C1 segment of cervical spinal cord (tissue), 14 donors: ENCODE measurements at places on chromosomes 12 and 14.
A peak's percentile ranks its signal among the peaks of the same experiment; 100 is the strongest.

GRCh38 chr14:56817396-56817921, 7.2 kb upstream of the OTX2 start:
- DNase-seq, result no peak

- no peak for DNase-seq
Measured at GRCh38 chr14:41285186-41285748, 321.4 kb upstream of the LRFN5 start.

DNA sequence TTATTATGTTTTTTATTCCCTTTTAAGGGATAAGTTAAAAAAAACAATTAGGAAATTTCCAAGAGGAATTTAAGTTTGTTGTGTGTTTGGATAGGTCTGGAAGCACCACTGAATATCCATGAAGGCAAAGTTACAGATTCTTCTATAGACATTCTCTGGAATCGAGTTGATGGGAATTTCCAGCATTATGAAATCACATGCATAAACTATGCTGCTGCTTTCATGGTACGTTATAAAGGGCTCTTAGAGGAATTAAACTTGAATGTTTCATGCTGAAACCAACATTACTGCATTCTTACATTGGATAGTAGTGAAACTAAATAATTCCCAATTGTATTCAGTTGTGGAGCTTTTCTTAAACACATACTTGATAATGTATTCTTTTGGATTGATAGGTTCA, 21.5 kb upstream of the PTPRQ start:
- no peak for DNase-seq

DNA sequence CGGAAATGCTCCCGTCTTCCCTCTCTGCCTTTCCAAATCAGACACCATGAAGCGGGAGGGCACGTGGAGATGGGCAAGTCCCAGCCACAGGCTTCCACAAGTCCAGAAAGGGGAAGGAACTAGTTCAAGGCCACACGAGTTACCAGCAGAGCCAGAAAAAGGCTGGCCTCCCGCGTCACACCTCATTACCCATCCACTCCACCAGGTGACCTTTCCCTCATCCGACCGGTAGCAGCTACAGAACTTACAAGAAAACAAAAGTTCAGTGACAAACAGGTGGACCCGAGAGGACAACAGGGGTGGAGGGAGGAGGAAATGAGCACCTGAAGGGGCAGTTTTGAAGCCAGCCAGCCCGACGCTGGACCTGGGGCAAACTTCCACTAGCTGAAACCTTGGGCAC, 46.9 kb downstream of the CHGA start:
- no peak for DNase-seq

DNA sequence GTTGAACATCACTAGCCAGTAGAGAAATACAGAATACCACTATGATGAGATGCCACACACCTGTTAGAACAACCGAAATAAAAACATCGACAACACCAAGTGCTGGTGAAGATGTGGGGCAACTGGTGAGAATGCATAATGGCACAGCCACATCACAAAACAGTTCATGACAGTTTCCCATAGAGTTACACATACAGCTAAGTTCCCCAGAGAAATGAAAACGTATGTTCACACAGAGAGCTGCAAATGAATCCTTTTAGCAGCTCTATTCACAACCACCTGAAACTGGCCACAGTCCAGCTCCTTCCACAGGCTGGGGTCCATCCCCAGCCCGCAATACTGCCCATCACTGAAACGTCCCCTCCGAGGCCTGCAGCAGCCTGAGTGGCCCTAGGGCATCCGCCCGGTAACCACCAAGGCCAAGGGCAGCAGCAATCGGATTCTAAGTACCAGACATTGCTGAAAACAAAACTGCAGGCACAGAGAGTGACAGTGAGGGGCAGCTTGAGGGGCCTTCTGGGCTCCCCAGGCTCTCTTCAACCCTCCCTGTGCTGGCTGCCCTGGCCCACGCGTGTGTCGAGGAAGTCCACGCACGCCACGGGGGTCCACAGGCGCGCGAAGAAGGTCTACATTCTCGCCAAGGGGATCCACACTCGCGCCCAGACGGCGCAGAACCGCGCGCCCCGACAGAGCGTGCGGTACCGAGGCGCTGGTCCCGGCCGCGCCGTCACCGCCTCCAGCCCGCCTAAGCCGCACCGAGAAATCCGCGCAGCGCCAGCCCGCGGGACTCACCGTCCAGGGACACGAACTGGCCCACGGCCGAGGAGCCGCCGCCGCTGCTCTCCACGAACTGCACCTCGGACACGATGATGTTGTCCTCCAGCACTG, 903 bp downstream of the BRF1 start:
- DNase-seq, result no peak

- no peak for DNase-seq
Measured at GRCh38 chr14:30996892-30997659, 28.4 kb upstream of the AP4S1 start.

- no peak for DNase-seq
Measured at GRCh38 chr14:36217732-36218131, 41.2 kb upstream of the PTCSC3 start.

DNA sequence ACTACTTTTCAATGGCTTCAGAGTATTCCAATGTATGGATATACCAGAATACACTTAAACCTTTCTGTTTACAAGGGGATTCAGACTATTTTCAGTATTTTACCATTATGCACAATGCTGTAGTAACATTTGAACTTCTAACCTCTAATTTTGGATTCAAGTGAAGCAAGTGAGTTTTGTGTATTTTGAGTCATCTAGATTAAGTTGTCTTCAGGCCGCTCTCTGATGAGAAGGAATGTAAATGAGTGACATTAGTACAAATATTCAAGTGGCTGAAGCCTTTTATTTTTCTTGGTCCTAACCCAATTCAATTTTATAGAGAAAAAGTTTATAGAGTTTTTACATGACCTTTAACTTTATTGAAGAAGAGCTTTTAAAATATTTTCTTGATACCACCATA, 125.6 kb downstream of the PDE3A start:
- no peak for DNase-seq

DNA sequence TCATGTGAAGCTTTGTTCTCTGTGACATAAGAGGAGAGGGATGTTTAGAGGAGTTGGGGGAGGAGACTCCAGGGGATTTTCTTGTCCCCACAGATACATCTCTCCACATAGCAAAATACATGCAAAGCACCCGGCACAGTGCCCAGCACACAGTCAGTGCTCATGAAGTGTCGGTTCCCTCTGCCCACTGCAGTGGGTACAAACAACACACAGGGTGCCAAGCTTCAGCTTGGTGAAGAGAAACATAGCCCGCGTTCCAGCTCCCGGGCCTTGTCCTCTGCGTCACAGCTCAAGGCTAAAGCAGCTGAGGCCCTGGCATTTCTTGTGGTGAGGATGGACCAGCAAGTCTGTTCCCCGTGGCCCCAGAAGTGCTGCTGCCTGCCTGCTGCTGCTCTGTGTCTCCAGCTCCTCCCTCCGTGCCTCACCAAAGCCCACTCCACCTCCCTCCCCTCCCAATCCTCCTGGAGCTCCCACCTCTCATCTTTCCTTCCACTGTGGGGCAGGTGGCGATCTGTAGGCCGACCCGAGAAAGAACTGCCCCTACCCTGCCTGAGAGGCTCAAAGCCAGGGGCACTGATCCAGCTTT, 57.0 kb upstream of the FKBP4 start:
- no peak for DNase-seq

GRCh38 chr14:69191340-69192111, at the start of gene EXD2:
Gene EXD2, plus strand, starts transcription at chr14:69191498. Its CDS starts 17,973 bp downstream, at chr14:69209471.
- peak; percentile 76 for DNase-seq

DNA sequence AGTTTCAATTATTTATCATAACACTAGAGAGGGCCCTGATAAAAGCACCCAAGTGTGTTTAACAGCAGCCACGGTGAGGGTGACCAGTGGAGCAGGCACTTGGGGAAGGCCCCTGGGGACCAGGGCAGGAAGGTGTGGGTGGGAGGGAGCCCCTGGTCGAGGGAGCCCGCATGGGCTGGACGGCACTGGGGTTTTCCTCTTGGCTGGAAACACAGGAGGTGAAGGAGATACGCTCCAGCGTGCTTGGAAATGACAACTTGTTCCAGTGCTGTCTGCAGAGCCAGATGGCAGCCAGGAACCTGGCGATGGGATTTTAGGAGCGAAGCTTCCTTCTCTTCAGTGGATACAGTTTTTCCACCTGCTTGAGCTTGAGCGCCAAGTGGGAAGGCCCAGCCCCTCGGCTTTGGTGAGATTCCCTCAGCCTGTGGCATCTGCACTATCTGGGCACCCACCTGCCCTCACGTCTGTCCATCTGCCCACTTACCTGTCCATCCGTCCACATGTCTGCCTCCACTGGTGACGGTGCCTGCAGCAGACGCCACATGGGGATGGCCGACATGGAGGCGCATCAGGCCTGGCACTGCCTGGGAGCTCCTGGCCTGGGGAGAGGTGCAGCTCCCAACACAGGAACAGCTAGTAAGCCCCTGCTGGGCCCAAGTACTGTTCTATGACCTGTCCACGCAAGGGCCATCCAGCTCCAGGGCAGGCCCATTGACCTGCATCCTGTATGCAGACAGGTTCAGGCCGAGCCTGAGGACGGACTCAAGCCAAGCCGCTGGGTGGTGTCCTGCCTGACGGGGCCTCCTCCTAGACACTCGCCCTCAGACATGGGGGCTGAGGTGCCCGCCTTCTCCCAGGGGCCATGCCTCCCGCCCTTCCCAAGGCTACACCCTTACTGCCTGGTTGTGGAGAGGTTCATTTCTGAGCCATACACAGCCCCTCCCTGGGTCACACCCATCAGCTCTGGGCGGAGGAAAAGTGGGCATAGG, 192.2 kb upstream of the C14orf180 start:
- DNase-seq, result no peak

GRCh38 chr12:48010366-48010970, 6.2 kb upstream of the COL2A1 start:
- DNase-seq, result no peak

- DNase-seq, result no peak
Measured at GRCh38 chr12:129401572-129401971, 502.3 kb downstream of the TMEM132D start.

- peak; percentile 66 for DNase-seq
Measured at GRCh38 chr14:104677512-104678332, 11.7 kb upstream of the INF2 start.

DNA sequence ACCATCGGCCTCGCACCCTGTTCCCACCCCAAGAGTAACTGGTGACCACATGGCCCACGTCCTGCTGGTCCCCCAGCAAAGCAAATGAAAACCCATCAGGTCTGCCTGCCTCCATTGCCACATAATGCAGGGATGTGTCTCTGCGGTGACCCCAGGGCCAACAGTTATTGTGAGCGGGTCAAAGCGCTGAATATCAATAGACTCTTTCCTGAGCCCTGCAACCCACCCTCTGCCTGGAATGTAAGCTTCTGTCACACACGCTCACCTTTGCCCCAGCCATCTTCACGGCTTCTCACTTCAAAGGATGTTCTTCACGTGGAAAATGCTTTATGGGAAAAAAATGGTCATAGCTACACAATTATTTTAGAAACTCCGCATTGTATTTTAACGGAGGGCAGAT, 63.9 kb downstream of the FZD10 start:
- DNase-seq, result no peak

GRCh38 chr14:78758333-78758732, 588.2 kb downstream of the NRXN3 start:
- DNase-seq, result peak; percentile 15

- no peak for DNase-seq
Measured at GRCh38 chr14:56422703-56423213, 156.8 kb upstream of the TMEM260 start.

GRCh38 chr14:59429790-59430189, 35.4 kb downstream of the GPR135 start:
- DNase-seq, result no peak

GRCh38 chr12:63302269-63302940, 151.4 kb upstream of the AVPR1A start:
- DNase-seq, result no peak

GRCh38 chr12:131979606-131980005, 29.9 kb downstream of the EP400 start:
- DNase-seq, result no peak

DNA sequence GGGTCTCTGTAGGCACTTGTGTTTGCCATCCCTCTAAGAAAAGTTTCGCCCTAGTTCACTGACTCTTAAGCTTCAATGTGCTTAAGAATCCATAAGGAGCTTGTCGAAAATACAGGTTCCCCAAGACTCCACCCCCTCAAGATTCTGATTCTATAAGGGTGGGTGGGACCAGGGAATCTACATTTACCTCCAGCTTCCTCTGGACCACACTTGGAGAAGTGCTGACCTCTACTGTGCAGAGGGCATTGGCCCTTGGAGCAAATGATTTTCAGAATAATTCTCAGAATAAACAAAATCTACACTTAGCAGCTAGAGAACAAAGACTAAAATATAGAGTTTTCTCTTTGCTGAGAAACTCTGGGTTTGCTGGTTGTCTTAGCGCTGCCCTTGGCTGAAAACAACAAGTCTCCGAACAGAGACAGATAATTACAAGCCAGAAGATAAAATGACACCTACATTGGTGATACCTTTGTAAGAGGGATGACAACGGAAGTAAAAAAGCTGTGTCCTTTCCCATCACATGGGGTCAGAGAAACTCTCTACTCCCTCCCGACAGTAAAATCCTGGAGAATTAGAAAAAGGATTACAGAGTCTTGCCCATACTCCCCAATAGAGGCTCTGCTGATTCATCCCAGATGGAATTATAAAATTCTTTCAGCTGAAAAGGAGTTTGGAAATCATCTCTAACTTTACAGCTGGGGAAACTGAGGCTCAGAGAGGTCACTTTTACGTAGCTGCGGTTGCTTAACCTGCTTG, 4.8 kb downstream of the TGFB3 start:
- DNase-seq, result no peak

GRCh38 chr14:33668066-33668465, 282.8 kb downstream of the EGLN3 start:
- DNase-seq, result no peak

DNA sequence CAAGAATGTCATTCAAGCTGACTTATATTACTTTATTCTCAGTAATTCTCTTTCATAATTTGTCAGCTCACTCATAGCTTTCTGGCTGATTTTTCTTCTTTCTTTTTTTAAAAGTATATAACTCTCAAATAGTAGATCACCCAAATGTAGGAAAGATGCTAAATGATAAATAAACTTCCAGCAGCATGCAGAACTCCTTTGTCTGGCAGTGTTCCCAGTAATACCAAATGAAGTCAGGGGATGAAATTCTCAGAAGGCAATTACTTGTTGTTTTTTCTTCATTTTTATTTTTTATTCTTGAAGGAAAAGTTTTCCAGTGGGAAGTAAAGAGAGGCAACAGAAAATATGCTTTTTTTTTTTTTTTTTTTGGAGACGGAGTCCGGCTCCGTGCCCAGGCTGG, 133.3 kb upstream of the SLCO1C1 start:
- no peak for DNase-seq

DNA sequence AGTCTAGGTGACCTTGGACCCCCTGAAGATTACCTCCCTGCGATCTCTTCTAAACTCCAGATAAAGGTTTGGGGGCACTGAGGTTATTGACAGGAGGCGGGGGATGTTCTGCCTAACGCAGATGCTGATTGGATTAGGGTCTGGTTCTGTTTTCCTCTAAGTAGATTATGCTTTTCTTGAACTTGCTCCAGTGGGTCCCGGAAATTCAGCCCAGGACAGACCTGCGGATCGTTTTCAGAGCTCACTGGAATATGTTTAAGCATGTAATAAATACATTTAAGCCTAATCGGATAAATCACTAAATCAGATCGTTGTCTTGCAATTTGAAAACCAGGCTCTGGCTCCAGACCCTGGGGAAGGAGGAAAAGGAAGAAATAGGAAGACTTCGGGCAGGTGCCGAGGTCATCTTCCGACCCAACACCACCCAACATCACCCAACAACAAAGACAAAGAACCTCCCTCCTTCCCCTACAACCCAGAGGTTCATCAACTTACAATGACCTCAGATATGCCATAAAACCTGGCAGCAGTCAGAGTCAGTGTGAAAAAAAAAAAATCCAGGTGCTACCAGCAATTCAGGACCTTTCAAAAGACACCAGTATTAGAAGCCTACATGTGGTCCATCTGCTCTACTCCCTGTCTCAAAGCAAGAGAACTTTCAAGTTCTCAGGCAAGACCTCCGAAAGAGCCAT, 148.4 kb downstream of the KSR2 start:
- DNase-seq, result no peak

GRCh38 chr12:6953442-6954315, 2.5 kb downstream of the PTPN6 start:
- DNase-seq, result peak; percentile 31
